ENCODE measurements at places on chromosomes 12 and 14.

- DNase-seq = no peak
Observed at GRCh38 chr12:93323625-93324329, 53.9 kb upstream of the NUDT4 start.

DNA sequence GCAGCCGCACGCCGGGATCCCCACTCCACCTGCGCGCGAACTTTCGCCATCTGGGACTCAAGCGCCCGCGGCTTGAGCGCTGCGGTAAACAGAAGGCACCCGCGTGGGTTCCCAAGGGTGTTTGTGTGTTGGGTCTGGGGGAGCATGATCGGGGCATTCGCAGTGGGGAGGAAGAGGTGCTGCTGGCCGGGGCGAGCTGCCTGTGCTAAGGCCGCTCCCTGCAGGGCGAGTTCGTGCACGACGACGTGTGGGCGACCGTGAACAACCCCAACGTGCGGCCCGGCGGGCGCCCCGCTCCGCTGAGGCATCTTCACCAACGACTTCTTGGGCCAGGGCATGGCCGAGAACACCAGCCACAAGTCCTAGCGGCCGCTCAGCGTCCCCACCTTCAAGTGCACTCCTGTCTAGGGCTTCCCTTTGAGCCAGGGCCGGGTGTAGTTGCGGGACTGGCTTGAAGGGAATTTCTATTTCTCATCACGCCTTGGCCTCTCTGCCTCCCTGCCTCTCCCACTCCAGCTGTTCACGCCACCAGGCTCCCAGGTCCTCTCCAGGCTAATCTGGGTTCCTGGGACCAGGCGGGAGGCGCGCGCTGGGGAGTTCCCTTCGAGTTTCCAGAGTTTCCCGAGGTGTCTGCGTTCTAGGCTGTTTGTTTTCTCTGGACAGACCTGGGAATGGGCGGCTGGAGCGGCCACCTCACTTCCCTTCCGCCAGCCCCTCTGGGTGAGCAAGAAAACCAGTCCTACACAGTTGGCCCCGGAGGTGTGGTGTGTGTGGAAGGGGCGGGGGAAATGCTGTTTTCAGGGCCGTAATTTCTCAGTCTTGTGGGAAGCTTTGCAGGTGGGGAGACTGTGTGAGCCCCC, 417.8 kb upstream of the TMTC1 start:
- no peak for DNase-seq

- DNase-seq = peak; percentile 70
Observed at GRCh38 chr12:75641031-75641780, 129.8 kb upstream of the KRR1 start.

DNA sequence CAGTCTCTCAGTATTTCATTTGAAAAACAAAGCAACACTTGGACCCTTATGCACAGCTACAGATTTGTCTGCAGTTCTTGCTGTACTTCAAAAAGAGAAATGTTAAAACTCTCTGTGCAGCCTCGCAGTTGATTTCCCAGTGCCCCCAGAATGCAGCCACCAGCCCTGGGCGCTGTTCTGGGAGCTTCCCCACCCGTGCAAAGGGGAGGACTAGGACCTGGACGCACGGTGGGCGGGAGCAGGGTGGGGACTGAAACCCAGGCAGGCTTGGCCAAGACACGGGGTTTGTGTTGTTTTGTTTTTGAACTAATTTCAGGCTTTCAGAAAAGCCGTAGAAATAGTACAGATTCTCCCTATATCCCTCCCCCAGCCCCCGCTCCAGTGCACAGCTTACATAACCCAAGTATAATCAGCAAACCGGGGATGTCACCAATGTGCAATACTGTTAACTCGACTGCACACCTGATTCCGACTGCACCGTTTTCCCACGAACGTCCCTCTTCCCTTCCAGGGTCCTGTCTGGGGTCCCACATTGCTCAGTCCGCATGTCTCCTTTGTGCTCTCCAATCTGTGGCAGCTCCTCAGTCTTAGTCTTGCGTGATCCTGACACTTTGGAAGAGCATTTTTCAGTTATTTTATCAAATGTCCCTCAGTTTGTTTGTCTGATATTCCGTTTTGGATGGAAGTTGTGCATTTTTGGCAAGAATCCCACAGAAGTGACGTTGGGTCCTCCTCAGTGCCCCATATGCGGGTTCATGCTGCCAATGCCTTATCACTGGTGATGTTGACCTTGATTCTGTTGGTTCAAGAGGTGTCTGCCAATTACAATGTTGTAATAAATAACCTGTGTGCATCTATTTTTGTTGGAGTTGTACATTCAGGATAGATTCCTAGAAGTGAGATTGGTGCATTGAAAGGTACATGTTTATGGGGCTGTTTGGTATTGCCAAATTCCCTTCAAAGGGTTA, 95.9 kb downstream of the SETD3 start:
- DNase-seq = no peak

DNA sequence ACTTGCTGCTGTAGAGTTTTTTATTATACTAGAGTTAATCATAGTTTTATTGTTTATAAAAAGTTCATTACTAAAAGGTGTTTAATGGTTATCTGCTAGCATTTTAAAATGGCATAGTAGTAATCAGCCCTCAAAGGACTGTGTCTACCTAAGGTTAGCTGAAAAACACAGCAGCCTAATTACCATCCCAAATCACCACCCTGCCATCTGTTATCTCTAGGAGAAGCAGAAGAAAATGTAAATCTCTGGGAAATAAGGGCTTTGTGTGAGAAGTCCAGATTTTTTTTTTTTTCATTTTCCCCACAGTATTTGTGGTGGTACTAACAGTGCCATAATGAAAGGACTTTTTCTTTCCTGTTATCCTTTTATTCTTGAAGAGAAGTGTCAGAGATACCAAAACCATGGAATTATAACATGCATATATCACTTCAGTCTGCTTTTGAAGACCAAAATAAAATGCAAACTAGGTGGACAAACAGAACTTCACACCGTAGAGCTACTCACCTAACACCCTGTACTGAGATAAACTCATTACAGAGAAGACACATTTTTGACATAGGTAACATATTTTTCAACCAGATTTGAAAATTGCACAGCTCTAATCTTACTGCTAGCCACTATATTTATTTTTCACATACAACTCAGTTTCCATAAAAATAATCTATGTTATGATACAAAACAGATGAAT, 876.2 kb downstream of the C12orf50 start:
- DNase-seq = no peak

- no peak for DNase-seq
Observed at GRCh38 chr12:45302621-45303369, 86.9 kb downstream of the ANO6 start.

DNA sequence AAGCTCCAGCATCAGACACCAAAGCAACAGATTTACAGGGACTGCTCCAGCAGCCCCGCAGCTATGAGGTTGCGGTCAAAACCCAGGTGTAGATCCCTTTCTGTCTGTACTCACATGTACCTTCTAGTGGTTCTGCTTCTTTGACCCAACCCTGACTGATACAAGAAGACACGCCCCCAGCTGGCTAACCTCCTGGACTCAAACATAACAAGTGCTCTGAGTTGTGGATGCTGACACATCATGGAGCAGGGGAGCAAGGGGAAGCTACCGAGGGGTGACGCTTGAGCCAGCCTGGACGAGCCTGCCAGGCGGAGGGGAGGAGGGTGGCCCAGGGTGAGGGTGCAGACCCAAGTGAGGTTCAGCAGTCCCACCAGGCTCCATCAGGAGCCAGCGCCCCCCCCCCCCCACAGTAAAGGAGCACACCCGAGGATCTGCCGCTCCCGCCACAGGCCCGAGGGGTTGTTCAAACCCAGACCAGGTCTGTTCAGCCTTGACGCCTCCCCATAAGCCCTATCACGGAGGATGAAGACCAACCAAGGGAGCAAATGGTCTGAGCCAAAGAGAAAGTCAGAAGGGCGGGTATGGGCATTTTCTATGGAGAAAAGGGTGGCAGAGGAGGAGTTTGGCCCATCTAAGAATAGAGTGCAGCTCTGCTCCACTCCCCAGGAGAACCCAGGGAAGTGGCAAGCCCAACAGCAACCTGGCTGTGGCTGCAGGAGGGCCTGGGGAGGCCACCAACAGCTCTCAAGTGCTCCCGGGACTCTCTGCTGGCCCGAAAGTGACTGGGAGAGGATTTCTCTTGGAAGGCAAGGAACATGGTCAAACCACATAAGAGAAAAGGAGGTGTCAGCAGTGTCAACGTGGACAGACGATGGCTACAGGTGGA, 229.4 kb downstream of the BCL11B start:
- no peak for DNase-seq

DNA sequence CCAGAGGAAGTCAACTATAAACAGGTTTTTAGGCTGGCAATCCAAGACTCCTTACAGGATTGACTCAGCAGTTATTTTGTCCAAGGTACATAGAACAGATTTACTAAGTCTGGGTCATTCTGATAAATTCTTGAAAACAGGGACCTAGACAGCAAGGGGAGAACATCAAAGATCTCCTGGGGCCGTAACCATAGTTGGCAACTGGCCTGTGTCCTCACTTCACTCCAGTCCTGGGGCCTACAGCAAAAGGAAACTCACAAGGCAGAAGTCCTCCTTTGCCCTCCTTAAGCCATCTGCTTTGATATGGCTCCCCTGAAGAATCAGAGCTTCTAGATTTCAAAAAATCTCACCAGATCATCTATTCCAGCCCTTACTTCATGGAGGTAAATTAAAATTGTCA, 207.2 kb upstream of the IGF1 start:
- no peak for DNase-seq

GRCh38 chr12:69947897-69948296, 122.9 kb downstream of the MYRFL start:
- DNase-seq = no peak

- no peak for DNase-seq
Observed at GRCh38 chr14:63598807-63599206, 42.9 kb downstream of the WDR89 start.

DNA sequence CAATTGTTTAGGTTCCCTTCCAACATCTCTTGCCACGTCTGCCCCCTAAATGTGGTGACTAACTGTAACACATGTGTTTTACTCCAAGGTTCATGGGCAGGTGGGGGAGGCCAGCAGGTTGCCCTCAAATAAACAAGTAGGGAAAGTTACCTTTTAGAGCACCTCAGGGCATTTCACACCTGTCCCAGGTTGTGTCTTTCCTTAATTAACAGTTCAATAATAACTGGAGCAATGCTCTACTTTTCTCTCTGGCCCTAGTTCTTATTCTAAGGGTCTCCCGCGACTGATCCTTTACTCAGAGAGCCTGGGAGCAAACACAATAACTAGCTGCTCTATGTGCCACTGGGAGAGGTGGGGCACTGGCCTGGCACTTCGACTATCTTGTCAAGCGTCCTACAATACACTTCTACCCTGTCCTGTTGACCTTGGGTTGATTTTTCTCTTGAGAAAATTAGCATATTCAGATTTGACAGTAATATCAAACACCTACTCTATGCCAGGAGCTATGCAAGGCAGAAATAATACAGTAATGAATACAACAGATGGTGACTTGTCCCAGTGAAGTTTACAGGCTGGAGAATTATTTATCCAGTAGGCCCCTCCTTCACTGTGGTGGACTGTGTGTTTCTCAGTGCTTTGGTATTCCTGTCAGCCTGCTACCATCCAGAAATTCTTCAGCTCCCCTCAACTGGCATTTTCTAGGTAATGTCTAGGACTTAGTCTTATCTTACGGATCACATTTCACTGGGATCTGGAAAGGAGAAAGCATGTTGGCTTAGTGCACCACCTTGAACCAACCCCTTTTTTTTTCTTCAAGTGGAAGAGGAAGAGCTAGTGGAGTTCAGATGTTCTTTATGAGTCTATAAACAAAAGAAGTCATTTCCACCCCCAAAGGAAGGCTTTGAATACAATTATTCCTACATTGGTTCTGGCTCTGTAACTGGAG, 202.6 kb downstream of the CRADD start:
- no peak for DNase-seq

DNA sequence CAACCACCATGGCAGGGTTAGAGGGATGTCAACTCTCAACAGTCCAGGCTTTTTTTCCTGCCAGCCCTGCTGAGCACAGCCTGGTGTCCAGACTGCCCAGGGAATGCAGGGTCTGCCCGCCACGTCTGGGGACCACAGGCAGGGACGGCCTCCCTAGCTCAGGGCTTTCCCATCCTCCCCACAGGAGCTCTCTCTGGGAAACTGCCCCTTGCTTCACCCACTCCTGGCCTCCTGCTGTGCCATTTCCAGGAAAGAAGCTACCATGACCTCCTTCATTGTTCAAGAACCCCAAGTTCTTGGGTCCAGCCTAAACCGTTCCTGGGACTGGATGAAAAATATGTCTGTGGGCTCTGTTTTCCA, 4.8 kb downstream of the SCNN1A start:
- no peak for DNase-seq

- no peak for DNase-seq
Observed at GRCh38 chr14:65852689-65853088, 440.2 kb downstream of the FUT8 start.
